Left ventricle myocardium superior (tissue), 1 donor: ENCODE measurements at places on chromosomes 1 and 21. TPM values are rescaled to one million over a fixed set of nuclear protein-coding genes. Genes with fewer than 3 reads are reported as not detected.

- no peak for DNase-seq
Observed at GRCh38 chr1:90204780-90205179, 209.9 kb downstream of the ZNF326 start.

DNA sequence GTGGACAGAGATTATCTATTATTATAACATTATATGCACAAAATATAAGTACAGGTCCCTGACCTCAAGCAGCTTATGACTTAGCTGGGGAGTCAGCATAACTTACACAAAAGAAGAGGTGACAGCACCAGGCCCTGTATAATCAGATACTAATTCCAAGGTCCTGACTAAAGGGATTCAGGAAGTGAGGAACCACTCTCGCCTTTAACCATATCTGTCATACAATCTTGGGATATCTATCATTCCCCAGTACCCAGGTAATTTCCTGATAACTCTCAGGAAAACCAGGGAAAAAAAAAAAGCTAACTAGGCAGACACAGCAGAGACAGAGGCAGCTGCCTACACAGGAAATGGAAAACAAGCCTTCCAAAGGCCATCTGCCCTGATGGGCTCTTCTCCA, 78.5 kb upstream of the CAMK1G start:
- no peak for DNase-seq

Gene BMP8B
- total RNA-seq = 0.40 TPM

Gene PLD5
- not detected for total RNA-seq

DNA sequence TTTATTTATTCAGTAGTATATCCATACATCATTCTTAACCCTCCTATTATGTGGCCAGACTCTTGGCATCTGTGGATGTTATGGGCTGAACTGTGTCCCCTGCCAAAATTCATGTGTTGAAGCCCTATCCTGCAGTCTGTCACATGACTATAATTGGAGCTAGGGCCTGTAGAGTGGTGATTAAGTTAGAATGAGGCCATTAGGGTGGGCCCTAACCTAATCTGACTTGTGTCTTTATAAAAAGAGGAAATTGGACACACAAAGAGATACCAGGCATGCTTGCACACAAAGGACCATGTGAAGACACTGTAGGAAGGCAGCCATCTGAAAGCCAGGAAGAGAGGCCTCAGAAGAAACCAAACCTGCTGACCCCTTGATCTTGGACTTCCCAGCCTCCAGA, 6.6 kb downstream of the ZMYND12 start:
- no peak for DNase-seq

Gene OLFML3
- 10.8 TPM for total RNA-seq

DNA sequence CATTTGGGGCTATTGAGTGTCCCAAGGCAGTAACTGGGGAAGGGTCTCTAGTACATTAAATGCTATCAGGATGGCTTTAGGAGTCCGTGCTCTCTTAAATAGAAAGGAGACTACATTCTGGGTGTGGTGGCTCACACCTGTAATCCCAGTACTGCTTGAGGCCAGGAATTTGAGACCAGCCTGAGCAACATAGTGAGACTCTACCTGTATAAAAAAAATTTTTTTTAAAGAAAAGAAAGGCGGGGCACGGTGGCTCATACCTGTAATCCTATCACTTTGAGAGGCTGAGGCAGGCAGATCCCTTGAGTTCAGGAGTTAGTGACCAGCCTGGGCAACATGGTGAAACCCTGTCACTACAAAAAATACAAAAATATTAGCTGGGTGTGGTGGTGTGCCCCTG, 21.5 kb downstream of the OSBPL9 start:
- no peak for DNase-seq

GRCh38 chr21:26085127-26085526, 85.4 kb downstream of the APP start:
- DNase-seq = no peak
